Activated naive CD4-positive, alpha-beta T cell treated with anti-CD3 and anti-CD28 coated beads for 36 hours (primary cell): ENCODE measurements at places on chromosomes 5 and 9. TPM values are rescaled to one million over a fixed set of nuclear protein-coding genes. Genes with fewer than 3 reads are reported as not detected.

Gene SLC6A18
- total RNA-seq, result not detected

Gene SPINK13
- total RNA-seq, result not detected

Gene ROPN1L
- not detected for total RNA-seq

Gene C5orf58
- not detected for total RNA-seq

Gene LAMC3
- 0.69 TPM for total RNA-seq

Gene BTNL3
- total RNA-seq, result not detected

Gene TXNDC8
- total RNA-seq, result not detected

Gene PCDHAC2
- not detected for total RNA-seq

GRCh38 chr5:54757541-54757940 is 227.9 kb downstream of the ESM1 start:
- peaks cover 21% of the 10 kb centered on the region for H3K4me1 ChIP-seq
- no peak for DNase-seq

GRCh38 chr5:51846015-51846414 is 462.8 kb downstream of the ISL1 start:
- no peak for DNase-seq
- no peak overlapping the region for H3K27ac ChIP-seq
- H3K4me1 ChIP-seq, result no peaks in the 10 kb centered on the region
- no peak overlapping the region for H3K4me3 ChIP-seq
- H3K27me3 ChIP-seq, result no peaks in the 10 kb centered on the region

- no peaks in the 10 kb centered on the region for H3K4me1 ChIP-seq
- H3K27me3 ChIP-seq, result no peaks in the 10 kb centered on the region
- H3K27ac ChIP-seq, result no peak overlapping the region
Measured at GRCh38 chr5:58285900-58286299, 174.0 kb downstream of the PLK2 start.

DNA sequence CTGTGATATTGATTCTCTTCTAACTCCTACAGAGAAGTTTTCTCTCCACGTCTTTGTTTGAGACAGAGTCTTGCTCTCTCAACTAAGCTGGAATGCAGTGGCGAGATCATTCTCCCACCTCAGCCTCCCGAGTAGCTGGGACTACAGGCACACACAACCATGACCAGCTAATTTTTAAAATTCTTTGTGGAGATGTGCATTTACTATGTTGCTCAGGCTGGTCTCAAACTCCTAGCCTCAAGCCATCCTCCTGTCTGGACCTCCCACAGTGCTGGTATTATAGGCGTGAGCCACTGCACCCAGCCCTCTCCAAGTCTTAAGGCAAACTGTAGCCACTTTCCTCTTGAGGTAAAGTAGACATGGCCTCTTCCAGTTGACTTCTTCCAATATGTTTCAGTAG is 72.2 kb downstream of the SNX18 start:
- H3K27ac ChIP-seq, result no peak overlapping the region
- H3K4me1 ChIP-seq, result no peaks in the 10 kb centered on the region
- H3K27me3 ChIP-seq, result no peaks in the 10 kb centered on the region
- H3K4me3 ChIP-seq, result no peak overlapping the region
- no peaks in the 10 kb centered on the region for H3K36me3 ChIP-seq
- DNase-seq, result no peak

DNA sequence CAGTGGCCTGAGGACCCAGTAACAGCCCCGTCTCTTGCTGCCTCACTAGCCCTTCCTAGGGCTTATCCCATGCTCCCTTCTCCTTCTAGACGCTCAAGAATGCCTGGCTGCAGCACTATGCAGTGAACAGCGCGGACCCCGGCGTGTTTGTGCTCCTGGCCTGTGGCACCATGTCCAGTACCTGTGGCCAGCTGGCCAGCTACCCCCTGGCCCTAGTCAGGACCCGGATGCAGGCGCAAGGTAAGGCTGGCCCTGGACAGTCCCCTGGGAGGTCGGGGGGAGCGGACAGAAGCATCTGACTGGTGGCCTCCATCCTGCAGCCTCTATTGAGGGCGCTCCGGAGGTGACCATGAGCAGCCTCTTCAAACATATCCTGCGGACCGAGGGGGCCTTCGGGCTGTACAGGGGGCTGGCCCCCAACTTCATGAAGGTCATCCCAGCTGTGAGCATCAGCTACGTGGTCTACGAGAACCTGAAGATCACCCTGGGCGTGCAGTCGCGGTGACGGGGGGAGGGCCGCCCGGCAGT is 20.5 kb downstream of the PTGES2 start:
- H3K27me3 ChIP-seq, result no peaks in the 10 kb centered on the region
- H3K4me3 ChIP-seq, result no peak overlapping the region
- no peak overlapping the region for H3K27ac ChIP-seq
- DNase-seq, result no peak
- H3K36me3 ChIP-seq, result peaks cover 24% of the 10 kb centered on the region
- H3K4me1 ChIP-seq, result peaks cover 21% of the 10 kb centered on the region

GRCh38 chr9:76369583-76369982 is 24.6 kb downstream of the RFK start:
- DNase-seq, result no peak
- no peaks in the 10 kb centered on the region for H3K27me3 ChIP-seq
- no peaks in the 10 kb centered on the region for H3K4me1 ChIP-seq
- no peak overlapping the region for H3K27ac ChIP-seq

- peaks cover 3% of the 10 kb centered on the region for H3K4me1 ChIP-seq
- DNase-seq, result no peak
- H3K27ac ChIP-seq, result no peak overlapping the region
- H3K27me3 ChIP-seq, result no peaks in the 10 kb centered on the region
Measured at GRCh38 chr5:132677191-132677590, 3.4 kb downstream of the IL4 start.

GRCh38 chr9:16345902-16346301 is 524.6 kb downstream of the BNC2 start:
- H3K27ac ChIP-seq, result no peak overlapping the region
- H3K36me3 ChIP-seq, result no peaks in the 10 kb centered on the region
- H3K4me1 ChIP-seq, result no peaks in the 10 kb centered on the region
- no peak overlapping the region for H3K4me3 ChIP-seq
- DNase-seq, result no peak

DNA sequence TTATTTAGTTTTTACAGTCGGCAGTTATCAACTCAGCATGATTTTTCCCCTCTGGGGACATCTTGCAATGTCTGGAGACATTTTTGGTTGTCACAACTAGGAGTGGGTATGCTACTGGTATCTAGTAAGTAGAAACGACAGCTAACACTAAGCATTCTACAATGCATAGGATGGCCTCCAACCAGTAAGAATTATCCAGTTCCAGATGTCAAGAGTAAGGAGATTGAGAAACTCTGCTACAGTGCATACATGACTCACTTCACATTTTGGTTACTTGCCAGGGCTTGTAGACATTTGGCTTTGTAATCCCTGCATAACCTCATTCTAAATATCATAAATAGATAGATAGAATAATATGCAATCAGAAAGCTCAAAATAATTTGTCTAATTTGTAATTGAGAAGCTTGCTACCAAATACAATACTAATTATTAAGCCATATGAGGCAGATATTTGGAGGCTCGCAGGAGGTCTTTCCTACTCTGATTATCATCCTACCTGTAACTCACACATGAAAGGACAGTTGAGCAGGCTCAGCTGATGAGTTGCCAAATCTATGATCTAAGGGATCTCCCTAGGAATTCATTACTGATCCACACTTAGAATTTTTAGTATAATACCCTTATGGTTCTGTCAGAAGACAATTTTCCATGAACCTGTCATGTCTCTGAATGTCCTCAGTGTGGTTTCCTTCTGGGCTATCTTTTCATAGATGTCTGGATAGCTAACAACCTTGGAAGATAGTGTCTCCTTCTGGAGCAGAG is 346.9 kb upstream of the TLE4 start:
- no peak overlapping the region for H3K27ac ChIP-seq
- H3K36me3 ChIP-seq, result no peaks in the 10 kb centered on the region
- no peaks in the 10 kb centered on the region for H3K27me3 ChIP-seq
- H3K4me1 ChIP-seq, result no peaks in the 10 kb centered on the region
- no peak for DNase-seq
- H3K4me3 ChIP-seq, result no peak overlapping the region

- DNase-seq, result no peak
- H3K27me3 ChIP-seq, result no peaks in the 10 kb centered on the region
- H3K4me3 ChIP-seq, result no peak overlapping the region
- H3K4me1 ChIP-seq, result no peaks in the 10 kb centered on the region
- no peak overlapping the region for H3K27ac ChIP-seq
- H3K36me3 ChIP-seq, result no peaks in the 10 kb centered on the region
Measured at GRCh38 chr9:81264516-81264915, 424.8 kb downstream of the TLE1 start.

GRCh38 chr9:32524892-32525708 is 896 bp downstream of the RIGI start:
- H3K27ac ChIP-seq, result peak overlapping the region; percentile 84
- peak; percentile 18 for DNase-seq
- H3K4me1 ChIP-seq, result peaks cover 32% of the 10 kb centered on the region
- peak overlapping the region; percentile 77 for H3K4me3 ChIP-seq

- no peaks in the 10 kb centered on the region for H3K36me3 ChIP-seq
- H3K4me3 ChIP-seq, result no peak overlapping the region
- DNase-seq, result peak; percentile 2
- H3K27ac ChIP-seq, result no peak overlapping the region
- no peaks in the 10 kb centered on the region for H3K27me3 ChIP-seq
- H3K4me1 ChIP-seq, result peaks cover 23% of the 10 kb centered on the region
Measured at GRCh38 chr9:93899609-93900435, 55.3 kb downstream of the BARX1 start.

DNA sequence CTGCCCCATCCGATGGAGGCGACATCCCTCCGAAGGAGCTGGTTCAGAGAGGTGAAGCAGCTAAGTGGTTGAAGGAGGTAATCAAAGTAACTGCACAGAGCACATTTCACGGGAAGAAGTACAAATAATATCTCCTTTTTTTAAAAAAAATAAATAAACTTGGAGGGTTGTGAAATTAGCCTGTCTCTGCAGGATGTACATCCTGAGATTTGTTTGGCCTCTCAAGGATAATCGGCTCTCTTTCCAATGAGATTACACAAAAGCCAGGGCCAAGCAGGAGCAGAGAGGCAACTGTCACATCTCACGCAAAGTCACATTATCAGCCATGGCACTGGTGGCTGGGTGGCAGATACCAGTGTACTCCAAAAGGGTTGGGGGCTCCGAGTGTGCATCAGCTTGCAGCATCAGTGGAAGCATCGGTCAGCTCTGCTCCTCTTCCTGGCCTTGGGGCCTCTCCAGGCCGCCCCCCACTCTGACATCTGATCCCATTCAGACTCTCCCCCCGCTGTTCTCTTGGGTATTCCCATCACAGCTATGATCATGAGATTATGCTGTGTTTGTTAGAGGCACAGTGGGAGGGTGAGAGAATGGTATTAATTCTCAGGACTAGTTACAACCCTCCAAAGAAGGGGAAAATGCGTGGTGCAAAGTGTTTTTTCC is 109.9 kb downstream of the UGCG start:
- no peak overlapping the region for H3K4me3 ChIP-seq
- peaks cover 37% of the 10 kb centered on the region for H3K4me1 ChIP-seq
- peaks cover 2% of the 10 kb centered on the region for H3K27me3 ChIP-seq
- no peak for DNase-seq

GRCh38 chr5:80147119-80147815 is 108.6 kb downstream of the SERINC5 start:
- no peak for DNase-seq
- peak overlapping the region; percentile 56 for H3K27ac ChIP-seq
- H3K36me3 ChIP-seq, result peaks cover 52% of the 10 kb centered on the region
- H3K4me1 ChIP-seq, result peaks cover 63% of the 10 kb centered on the region
- H3K4me3 ChIP-seq, result no peak overlapping the region
- no peaks in the 10 kb centered on the region for H3K27me3 ChIP-seq
